ENCODE measurements at places on chromosomes 3 and 15.
A peak's percentile ranks its signal among the peaks of the same experiment; 100 is the strongest.

DNA sequence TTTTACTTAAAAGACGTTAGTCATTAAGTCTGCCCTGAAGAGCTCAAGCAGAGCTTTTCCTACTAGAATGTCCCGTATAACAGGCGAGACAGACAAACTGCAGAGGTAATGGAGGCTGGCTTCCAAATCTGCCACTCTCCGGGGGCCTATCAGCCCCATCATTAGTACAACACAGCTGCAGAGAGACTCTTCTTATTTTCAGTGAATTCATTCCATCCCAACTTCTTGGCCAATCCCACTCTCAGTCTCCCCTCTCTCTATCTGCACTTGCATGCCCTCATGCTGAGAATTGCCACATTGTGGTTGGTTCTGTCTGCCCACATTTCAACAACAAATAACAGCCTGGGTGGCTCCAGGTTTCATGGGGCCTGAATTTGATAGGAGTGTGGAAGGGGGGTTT lies 412.7 kb downstream of the ERC2 start:
- DNase-seq = no peak

DNA sequence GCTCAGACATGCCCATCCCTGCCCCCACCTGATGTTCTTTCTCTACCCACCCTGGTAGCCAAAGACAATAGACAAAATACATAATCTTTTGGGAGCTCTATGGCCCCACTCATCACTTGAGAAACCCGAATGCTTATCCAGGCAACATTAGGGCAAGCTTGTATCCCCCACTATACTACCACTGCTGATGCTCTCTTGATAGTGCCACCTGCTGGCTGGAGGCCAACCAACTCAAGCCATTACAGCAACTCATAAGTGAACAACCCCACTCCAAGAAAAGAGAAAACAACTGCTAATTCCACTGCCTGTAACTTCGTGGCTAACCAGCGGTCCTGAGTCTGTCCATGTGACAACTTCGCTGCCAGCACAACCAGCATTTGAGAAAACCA lies 342.5 kb upstream of the TGFBR2 start:
- DNase-seq = no peak

DNA sequence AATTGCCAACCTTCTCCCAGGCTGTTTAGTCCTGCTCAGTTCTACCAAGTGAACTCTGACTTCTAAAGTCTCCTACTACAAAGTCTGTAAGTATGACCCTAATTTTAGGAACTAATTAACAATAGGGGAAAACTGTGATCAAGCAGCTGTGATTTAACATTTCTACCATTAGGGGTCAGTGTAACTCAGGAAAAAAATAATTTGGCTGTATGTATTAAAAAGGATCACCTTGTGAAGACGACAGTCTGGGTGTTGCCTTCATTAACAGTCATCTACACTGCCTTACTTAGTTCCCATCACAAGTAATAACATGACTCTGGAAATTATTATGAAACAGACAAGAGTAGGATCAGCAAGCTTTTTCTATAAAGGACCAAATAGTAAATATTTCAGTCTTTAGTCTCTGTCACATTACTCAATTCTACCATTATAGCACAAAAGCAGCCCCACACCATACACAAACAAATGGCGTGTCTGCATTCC lies 4.2 kb upstream of the NPHP3 start:
- no peak for DNase-seq

DNA sequence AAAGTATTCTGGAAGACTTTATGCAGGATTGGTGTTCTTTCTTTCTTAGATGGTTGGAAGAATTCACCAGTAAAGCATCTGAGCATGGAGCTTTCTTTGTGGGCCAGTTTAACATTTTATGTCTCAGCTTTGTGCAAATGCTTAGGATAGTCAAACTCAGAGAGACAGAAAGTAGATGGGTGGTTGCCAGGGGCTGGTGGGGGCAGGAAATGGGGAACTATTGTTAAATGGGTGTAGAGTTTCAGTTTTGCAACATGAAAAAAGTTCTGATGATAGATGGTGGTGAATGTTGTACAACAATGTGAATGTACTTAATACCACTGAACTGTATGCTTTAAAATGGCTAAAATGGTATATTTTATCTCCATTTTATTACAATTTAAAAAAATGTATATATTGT lies 24.8 kb downstream of the SPCS1 start:
- no peak for DNase-seq

DNA sequence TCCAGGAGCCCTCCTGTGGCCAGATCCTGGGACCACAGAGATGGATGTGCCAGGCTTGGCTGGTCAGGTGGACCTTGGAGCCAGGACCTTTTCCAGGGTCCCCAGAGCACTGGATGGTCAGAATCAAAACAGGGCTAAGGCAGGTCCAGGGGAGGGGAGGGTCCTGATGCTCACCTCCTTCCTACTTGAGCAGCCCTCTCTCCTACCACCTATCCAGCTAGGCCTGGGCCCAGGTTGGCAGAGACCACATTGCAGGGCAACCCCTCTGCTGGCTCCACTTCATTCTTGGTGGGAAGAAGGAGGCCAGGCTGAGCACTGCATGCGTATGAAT lies 28.5 kb upstream of the SFMBT1 start:
- no peak for DNase-seq

DNA sequence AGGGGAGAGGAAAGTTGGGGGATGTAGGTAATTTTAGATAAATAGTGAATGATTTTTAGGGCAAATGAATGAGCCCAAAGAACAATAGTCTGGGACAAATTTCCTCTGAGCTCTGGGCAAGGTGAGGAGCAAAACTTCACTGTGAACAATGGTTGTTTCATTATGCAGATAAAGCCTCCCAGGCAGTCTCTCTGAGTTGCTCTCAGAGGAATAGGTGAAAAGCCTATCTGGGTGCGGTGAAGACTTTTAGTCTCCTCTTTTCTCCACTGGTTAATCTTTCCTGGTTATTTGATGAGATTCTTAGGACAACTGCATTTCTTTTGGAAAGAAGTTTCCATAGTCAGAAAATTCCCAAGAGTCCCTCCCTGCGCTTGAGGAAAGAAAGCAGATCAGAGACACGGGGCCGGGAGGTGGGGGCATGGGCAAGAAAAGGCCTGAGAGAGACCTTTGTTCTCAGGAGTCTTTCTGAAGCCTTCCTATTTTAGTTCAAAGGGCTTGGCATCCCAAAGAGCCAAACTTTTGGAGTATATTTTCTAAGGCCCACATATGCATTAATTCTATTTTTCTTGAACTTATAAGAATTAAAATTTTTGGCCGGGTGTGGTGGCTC lies 353.6 kb upstream of the SLCO3A1 start:
- no peak for DNase-seq

DNA sequence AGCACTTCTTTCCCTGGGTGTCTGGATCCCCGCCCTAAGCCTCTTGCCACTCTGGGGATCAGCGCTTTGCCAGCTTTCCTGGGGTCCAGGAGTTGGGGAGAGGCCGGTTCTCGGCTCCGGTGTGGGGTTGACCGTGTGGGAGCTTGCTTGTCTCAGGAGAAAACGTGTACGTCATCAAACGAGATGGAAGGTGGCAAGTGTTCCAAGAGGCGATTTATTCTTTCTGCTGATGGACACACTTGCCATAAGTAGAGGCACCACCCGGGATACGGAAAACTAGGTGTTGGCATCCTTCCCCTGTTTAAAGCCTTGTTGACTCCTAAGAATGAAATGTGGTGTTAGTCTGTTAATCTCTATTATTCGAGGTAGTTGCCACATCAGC lies 295 bp downstream of the ZWILCH start:
- DNase-seq = no peak

DNA sequence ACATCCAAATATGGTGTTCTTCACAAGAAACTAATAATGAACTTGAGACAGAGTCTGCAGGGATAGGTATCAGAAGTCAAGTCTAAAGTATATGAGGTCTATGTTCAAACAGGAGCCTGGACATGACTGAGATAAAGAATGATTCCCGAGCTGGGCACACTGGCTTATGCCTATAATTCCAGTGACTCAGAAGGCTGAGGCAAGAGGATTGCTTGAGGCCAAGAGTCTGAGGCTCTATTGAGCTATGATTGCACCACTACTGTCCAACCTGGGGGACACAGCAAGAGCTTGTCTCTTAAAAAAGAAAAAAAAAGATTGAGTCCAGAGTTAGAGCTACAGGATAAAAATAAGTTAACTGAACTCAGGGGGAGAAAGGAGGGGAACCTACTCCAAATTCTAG lies 246.5 kb downstream of the LRRN1 start:
- no peak for DNase-seq

- DNase-seq = no peak
These were observed 192.8 kb upstream of the BHLHE40 start for GRCh38 chr3:4786431-4786830.

DNA sequence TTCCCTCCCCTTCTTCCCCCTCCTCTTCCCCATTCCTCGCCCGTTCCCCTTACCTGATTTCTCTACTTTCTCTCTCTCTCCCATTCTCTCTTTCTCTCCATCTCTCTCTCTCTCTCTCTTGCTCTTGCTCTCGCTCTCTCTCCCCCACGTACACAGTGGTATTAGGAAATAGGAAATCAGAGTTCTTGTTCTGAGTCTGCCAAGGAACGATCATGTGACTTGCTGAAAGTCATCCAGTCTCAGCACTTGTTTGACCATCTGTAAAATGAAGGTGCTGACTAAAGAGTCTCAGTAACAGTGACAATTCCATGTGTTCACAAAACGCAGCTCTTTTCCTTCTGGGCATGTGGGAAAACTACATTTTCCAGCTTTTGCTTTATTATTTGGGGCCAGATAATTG lies 445.0 kb upstream of the TGFBR2 start:
- DNase-seq = no peak

DNA sequence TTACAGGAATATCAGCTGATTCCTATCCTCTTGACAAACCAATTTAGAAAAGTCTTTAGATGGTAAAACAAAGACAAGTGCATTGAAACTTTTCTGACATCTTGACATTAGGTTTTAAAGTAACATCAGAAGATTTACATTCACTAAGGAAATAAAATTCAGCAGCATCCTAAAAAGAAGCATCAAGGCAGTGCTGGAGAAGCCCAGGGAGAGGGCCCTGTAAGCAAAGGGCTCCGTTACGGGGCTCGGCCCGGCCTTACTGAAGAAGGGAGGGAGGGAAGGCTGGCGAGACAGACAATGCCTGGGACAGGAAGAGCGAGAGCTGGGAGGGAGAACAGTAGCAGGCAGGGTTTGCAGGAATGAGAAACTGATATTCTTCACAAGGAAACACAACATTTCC lies 39.3 kb downstream of the RUBCN start:
- DNase-seq = no peak

DNA sequence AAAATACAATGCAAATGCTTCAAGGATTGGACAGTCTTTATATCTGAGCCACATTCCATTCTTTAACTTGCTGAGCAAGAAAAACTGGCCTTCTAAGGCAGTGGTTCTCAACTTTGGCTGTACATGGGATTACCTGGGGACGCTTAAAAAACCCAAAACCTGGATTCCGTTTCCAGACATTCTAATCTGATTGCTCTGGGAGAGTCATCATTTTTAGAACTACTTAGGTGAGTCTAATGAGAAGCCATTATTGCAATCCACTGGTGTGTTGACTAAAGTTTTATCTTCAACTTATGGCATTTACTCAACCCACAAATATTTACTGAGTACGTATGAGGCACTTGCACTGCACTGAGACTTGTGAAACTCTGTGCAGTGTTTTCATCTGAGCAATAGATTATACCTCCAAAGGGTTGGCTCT lies 195.7 kb upstream of the ATP11B start:
- no peak for DNase-seq

DNA sequence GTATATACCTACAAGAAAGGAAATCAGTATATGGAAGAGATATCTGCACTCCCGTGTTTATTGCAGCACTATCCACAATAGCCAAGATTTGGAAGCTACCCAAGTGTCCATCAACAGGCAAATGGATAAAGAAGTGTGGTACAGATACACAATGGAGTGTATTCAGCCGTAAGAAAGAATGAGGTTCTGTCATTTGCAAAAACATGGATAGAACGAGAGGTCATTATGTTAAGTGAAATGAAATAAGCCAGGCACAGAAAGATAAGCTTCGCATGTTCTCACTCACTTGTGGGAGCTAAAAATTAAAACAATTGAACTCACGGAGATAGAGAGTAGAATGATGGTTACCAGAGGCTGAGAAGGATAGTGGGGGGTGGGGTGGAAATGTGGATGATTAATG lies 53.1 kb downstream of the FAM81A start:
- no peak for DNase-seq

DNA sequence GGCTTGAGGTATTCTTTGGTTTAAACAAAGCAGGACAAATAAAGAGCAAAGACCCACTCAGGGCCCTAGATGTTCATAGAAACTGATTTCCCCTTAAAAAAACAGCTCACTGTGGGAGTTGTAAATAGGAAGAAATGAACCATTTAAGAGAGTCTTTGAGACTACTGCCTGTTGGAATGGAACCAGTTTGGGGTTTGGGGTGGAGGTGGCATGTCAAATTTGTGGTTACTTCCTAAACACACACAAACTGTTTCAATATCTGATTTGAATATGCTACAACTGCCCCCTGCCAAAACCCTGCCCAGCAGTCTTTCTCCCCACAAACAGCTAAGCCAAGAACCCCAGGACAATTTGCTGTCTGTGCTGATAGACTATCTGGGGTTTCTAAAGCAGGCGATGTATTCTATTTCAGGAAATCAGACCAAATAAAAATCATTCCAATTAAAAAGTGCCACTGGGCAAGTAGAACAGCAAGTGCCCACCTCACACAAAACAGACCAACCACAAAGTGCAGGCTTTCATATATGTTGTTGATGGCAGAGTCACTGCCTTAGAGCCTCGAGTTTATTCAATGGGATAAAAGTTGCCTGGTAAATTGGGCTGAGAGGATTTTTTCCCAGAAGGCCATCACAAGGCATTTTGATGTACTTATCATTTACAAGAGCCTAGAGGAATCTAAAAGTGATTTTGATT lies 293.9 kb upstream of the PROK2 start:
- no peak for DNase-seq

GRCh38 chr3:167861649-167862048 lies 126.1 kb downstream of the SERPINI1 start:
- no peak for DNase-seq

DNA sequence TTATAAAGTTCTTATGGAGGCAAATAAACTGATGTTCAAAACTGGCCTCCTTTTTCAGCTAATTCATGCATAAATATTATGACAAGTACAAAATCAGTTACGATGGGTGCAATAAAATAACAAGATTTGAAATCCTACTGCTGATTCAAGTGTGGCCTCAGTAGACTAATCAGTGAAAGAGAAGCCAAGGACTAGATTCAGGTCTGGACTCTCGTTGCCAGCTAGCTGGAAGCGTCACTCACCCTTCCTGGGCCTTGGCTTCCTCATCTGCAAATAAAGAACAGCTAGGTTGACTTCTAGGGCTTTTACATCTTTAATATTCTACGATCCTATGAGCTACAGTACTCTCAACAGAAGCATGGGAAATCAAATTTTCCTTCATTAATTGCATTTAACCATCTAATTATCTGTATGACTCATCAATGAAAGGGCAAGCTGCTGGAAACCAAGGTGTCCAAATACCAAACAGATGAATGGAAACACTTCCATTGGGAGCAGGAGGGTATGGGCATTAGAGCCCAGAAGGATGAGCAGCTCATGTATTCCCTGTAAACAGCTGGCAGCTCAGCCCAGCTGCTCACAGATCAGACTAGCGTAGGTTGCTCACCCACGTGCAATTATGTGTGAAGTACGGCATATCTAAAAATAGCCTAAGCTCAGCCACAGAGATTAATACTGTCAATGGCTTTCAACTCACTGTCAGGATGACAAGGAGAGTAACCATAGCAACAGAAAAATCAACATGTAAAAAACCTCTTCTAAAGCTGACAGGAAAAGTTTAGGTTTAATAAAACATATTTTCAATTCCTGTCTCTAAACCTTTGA lies 294.8 kb downstream of the PLCL2 start:
- DNase-seq = peak; percentile 30

Data from WERI-Rb-1 (cell line).